ENCODE measurements at places on chromosomes 2 and 18.

DNA sequence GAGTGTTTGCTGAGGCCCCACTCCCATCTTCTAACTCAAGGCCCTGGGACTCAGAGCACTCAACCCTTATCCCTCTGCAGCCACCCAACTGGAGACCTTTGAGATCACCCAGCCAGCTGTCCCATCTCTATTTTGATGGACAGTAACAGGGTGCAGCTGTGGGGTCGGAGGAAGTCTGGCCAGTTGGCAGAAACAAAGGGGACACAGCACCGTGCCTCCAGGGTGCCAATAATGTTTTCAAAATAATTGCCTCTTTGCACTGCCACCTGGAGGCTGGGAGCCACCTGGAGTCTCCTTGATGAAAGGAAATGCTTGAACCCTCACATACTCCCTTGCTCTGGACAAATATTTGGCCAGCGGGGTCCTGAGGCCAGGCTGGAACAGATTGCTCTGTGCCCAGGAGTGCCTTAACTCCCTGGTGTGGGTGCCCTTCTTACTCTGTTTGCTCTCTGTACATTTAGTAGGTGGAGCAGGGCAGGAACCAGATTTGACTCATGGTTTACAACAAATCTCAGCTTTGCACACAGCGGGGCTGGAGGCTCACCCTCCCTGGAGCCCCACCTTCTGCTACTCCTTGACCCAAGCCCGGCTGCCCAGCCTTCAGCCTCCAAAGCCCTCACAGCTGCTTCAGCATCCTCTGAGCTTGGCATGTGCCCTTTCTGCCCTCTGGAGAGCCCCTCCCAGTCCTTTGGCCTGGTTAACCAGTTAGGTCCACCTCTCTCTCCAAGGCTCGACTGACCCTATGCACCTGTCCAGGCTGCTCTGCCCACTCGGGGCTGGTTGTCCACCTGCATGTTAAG is 17.2 kb downstream of the MAL start:
- no peak for DNase-seq

GRCh38 chr2:169768262-169768995 is 30.2 kb upstream of the SSB start:
- DNase-seq, result no peak

- DNase-seq, result no peak
Observed at GRCh38 chr2:23636426-23636825, 251.4 kb downstream of the KLHL29 start.

DNA sequence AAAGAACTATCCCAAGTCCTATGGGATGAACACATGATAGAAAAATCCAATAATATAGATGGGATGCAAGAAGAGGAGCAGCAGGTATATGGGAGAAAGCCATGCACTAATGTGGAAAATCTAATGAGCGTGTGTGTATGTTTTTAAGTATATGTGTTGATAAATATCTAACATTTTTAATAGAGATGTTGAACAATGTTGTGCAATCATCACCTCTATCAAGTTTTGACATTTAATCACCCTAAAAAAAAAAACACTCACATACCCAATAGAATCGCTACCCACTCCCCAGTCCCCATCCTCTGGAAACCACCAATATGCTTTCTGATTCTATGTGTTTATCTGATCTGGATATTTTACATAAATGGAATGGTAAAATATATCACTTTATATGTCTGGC is 983.7 kb downstream of the SUCLG1 start:
- DNase-seq, result no peak

DNA sequence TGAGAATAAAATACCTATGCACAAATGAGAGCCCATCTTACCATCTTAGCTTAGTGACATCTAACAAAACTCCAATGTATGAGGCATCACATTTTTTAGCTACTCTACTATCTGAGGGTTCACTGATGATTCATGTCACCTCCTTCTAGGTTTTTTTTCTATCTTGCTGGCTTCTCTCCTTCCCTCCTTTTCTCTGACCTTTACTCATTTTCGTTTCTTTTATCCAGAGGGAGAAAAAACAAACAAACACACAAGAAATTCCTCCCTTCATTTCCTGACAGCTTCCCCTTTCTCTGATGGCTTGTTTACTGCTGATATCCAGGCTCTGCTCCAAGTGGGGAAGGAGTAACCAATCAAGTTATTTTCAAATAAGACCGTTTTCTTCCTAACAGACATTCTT is 115.1 kb downstream of the UBE2E3 start:
- no peak for DNase-seq

DNA sequence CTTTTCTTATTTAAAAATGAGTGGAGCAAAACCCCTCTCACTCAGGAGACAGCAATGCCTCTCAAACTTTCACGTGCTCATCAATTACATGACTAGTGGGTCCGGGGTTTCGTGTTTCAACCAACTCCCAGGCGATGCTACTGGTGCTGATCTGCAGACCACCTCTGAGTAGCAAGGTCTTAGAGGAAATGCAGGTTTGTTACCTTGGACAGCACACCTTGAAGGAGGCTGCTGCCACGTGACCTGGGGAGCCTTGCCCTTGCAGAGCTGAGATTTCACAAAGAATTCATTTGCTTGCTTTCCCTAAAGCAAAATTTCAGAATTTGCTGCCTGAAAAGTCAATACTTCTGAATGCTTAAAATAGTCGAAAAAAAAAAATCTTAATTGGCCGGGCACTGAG is 32.4 kb downstream of the SMIM21 start:
- DNase-seq, result no peak

DNA sequence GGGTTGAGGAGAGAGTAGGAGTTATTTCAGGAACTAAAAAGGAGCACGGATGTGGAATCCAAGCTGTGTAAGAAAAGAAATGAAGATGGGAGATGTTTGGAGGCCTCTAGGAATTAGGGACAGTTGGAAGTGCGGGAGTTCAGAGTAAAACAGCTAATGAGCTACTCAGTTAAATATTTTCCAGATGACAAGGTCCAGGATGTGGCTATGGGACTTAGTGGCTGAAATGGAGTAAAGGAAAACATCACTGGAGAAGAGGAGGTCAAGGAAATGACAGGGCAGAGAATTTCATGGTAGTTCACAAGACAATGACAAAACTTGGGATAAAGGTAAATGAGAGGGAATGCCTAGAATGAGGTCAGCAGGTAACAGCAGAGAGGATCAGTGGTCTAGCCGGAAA is 13.0 kb downstream of the GPR155 start:
- no peak for DNase-seq

- DNase-seq, result no peak
Observed at GRCh38 chr18:62880673-62881364, 165.5 kb downstream of the PHLPP1 start.

DNA sequence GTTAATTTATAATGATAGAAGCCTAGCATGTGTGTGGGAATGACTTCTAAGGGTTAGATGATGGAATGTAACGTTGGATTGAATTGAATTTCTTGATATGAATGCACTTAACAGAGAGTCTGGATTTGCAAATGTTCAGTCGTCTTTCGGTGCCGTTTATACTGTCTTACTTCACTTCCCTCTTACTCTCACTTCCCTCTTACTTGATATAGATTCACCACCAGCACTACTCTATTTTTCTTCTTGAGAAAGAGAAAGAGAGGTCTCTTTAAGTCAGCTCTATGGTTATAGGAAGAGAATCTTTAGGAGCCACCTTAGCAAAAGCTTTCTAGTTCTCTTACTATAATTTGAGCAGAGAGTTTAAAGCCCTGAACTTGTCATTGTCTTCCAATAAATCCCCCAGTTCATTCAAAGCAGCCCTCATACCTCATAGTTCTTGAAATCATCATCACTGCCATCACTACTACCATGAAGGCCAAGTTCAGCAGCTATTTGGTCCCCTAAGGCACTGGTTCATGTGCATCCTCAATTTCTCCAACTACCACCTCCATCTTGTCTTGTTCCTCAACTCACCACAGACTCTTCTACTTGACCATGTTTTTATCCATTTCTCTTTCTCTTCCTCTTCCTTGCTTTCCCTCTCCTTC is 501.7 kb upstream of the TCF4 start:
- DNase-seq, result no peak

GRCh38 chr2:32591669-32592463 is 36.0 kb upstream of the TTC27 start:
- DNase-seq, result no peak

GRCh38 chr2:178208336-178208735 is 14.0 kb downstream of the OSBPL6 start:
- no peak for DNase-seq
